Stimulated activated CD8-positive, alpha-beta memory T cell treated with anti-CD3 and anti-CD28 coated beads, Interleukin-2, amount 100 ng/mL, for 48 hours (primary cell): ENCODE measurements at places on chromosomes 2 and 18.

- no peak for DNase-seq
Observed at GRCh38 chr2:170157025-170157684, 20.8 kb upstream of the MYO3B start.

DNA sequence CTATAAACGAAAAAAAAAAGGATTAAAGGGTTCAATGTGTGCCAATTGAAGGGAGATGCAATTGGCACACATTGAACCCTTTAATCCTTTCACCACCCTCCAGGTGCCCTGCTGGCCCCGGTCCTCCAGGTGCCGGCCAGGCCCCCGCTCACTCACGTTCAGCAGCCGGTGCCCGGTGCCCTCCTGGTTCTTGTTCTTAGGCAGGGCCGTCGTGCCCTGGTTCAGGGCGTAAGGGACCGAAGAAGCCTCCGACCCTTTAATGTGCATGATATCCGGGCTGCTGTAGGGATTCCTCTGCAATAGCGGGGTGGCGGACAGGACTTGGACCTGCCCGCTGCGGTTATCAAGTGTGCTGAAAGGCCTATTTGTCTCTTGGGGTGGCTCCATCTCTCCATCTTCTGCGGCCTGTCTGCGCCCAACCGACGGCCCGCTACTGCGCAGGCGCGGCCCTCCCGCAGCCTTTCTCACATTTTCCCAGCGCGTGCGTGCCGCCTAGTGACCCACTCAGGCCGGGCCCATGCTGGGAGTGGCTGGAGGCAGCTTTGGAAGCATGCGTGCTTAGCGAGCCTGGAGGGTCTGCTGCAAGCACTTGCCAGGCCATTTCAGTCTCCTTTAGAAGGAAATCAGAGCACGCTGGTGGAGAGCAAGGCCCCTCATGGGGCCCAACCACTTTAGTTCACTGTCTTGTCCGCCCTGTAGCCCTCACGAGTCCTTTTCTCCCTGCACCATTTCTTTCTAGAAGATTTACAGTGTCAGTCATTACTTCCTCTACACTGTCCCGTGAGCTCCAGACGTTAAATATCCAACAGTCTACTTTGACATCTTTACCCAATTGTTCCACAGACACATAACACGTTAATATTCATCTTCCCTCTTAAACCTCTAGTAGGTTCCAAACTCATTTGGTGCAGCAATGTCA lies 24.3 kb downstream of the TMEM237 start:
- no peak for DNase-seq

- no peak for DNase-seq
Observed at GRCh38 chr2:239249776-239250175, 151.0 kb downstream of the HDAC4 start.

- DNase-seq: no peak
Observed at GRCh38 chr18:45353530-45353929, 261.7 kb upstream of the SLC14A2 start.

DNA sequence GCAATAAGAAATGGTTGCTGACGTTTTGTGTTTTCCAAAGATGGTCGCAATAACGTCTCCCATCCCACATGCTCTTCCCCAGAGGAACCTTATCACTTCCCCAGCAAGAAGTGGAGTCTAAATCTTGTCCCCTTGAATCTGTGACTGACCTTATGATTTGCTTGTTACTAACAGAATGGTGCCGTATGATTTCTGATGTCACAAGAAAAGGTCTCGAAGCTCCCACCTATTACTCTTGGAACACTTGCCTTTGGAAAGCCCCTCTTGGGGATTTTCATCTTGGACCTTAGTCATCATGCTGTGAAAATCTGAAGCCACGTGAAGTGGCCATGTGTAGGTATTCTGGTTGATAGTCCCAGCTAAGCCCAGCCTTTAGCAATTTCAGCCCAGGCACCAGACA lies 86.2 kb upstream of the GLS start:
- DNase-seq: no peak

GRCh38 chr18:54080858-54081257 lies 143.6 kb downstream of the MBD2 start:
- DNase-seq: no peak

- DNase-seq: no peak
Observed at GRCh38 chr2:111238296-111238695, 117.6 kb downstream of the BCL2L11 start.

DNA sequence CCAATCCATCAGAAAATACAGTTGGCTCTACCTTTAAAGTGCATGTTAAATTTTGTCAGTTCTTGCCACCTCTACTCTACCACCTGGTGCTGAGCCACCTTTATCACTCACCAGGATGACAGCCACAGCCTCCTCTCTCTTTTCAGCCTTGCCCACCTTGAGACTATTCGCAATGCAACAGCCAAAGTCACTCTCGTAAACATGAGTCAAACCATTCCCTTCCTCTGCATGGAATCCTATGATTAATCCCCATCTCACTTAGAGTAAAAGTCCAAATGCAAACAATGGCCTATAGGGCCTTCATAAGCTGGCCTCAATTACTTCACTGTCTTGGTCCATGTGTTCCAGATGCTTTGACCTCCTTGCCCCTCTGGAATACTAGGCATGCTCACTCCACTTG lies 5.8 kb upstream of the OSBPL6 start:
- DNase-seq: no peak
